ENCODE measurements at places on chromosomes 13 and 19.

DNA sequence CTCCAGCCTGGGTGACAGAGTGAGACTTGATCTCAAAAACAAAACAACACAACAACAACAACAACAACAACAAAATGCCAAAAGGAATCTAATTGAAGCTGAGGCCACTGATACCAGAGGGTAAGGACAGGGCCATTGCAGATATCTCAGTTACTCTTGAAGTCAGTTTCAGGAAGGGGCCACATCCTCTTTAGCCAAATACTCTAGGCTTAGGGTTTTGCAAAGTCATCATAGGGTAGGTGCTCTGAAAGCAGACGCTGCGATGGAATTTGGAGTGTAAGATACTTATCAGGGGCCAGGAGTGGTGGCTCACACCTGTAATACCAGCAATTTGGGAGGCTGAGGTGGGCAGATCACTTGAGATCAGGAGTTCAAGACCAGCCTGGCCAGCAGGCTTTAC lies 46.6 kb upstream of the UBAC2 start:
- DNase-seq, result no peak

DNA sequence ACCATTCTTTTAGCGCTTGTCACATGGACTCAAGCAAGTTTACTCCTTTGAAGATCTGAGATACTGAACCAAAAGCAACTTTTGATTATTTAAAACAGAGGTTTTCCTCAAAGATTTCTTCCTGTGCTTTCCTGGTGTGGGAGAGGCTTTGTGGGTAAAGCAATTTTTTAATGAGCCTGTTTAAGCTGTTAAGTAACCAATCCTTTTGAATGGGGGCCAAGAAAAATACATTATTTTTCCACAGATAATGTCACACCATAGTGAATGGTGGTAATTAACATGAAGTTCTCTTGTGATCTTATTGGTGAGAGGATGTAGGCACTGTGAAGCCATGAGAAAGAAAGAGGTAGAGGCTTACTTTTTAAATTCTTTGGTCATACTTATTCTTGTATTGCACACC lies 55.8 kb upstream of the OBI1 start:
- DNase-seq, result no peak

DNA sequence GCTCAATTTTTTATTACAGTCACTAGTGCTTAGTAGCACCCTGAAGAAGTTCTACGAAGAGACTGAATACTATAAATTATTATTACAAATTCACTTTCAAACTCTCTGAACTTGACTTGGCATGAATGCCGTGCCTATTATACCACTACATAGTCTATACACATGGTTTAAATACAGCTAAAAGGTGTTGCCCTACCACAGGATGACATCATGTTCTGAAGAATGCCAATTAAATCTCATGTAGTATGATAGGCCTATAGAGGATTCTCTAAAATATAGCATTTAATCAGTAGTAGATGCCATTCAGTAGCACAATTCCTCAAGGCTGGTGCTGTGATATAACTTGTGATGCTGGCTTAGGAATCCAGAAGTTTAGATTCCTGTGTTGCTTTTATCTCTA lies 16.7 kb upstream of the POSTN start:
- DNase-seq, result no peak

GRCh38 chr19:41939861-41940730 lies 11.8 kb upstream of the ERFL start:
- DNase-seq, result no peak

- no peak for DNase-seq
Measured at GRCh38 chr13:59280297-59280696, 883.4 kb downstream of the DIAPH3 start.

Data from BJ (cell line).